ENCODE measurements at places on chromosomes 1 and 21.
A peak's percentile ranks its signal among the peaks of the same experiment; 100 is the strongest.

GRCh38 chr1:210490781-210491180 lies 162.1 kb downstream of the HHAT start:
- no peak for DNase-seq

DNA sequence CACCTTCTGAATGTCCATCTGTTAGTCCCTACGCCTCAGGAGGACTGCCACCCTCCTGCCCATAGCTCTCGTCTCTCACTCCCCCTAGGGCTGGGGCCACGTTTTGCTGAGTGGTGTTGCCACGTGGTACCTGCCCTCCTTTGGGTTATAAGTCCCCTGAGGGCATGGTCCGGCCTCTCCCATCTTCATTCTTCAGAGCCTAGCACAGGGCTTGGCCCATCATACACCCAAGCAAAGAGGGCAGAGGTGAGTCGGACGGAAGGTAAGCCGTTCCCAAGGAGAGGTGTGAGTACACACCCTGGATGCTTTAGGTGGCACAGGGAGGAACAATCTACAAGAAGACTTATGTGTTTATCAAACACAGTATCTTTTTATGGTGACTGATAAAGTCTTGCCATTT lies 10.9 kb downstream of the PADI2 start:
- DNase-seq, result no peak

DNA sequence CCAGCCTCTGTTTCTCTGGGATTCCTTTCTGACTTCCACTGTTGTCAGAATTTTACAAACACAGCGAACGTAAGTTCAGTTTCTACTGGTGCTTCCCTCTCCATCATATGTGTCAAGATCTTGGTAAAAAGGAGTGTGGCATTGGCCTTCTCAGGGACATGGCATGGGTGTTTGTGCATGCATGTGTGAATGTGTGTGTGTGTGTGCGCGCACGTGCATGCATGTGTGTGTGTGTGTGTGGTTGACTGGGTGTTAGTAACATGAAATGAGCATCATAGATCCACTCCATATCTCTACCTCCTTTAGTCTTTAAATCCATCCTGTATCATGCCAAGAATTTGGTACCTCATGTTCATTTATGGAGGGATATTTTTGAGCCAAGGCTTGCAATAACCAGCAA lies 411.3 kb downstream of the NPHP4 start:
- DNase-seq, result no peak

DNA sequence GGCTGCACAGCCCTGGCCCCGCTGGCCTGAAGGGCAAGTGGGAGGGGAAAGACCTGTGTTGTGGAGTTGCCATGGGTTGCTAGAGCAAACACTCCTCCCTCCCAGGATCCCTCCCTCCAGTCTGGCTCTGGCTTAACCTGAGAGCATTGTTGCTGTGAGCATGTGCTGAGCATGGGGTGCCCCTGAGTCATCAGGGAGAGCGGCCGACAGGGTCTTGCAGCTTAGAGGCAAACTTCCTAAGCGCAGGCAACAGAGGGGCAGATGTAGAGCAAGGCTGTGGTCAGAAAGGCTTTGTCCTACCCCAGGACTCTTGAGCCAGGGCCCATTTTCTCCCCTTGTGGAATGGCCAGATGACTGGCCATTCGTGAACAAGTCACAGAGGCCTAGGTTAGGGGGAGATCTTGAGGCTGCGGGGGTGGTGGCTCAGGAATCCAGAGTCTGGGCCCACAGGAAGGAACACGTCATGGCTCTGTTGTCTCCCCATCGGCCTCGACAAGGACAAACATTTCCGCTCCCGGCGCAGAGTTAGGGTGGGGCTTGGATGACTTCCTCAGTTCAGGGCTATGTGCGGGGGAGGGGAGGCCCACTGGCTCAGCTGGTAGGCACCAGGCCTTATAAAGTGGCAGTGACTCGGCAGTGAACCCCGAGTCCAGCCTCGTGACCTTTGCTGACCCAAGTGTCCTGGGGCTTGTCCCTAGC lies 362 bp upstream of the DYNLT4 start:
- DNase-seq, result no peak

DNA sequence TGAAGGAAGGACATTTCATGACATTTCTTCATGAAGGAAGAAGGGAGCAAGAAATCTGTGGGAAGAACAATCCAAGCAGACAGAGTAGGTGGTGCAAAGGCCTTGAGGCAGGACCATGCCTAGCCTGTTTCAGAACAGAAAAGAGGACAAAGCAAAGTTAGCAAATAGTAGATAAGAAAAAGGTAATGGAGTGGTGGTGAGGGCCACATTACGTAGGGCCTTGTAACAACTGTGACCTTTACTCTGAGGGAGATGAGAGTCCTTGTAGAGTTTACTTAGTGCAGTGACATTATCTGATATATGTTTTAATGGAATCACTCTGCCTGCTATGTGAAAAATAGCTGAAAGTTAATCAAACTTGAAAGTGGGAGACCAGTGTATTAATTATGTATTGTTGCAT lies 6.4 kb upstream of the TSNAX start:
- DNase-seq, result no peak

DNA sequence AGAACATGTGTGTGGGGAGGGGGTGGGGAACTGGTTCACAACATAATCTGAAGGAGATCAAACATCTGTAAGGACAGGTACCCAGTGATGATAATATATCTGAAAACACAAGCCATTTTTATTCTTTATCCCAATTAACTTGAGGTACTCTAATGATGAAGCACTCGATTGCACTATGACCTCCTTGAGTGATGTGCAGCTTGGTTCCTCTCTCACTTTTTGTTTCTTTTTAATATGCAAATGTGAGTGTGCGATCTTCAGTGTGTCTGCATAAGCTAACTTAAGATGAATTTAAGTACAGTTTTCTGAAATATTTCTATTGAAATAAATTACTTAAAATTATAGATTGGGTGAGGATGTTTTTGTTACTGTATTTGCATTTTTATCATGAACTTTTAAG lies 50.6 kb upstream of the ANGPTL1 start:
- DNase-seq, result no peak

GRCh38 chr1:171139890-171140289 lies 45.2 kb upstream of the FMO2 start:
- DNase-seq, result peak; percentile 82
